ENCODE measurements at places on chromosomes 5 and 9. TPM values are rescaled to one million over a fixed set of nuclear protein-coding genes. Genes with fewer than 3 reads are reported as not detected.

Gene BRINP1
- 0.23 TPM for total RNA-seq

GRCh38 chr5:142012186-142012785 lies 541 bp downstream of the GNPDA1 start:
- peak; percentile 29 for DNase-seq

GRCh38 chr9:137452761-137453642 lies 6.1 kb downstream of the NSMF start:
- no peak for DNase-seq

GRCh38 chr5:57174128-57174889 lies 450 bp downstream of the GPBP1 start:
- DNase-seq: no peak

Gene UBQLN1
- 111 TPM for total RNA-seq
